CD14-positive monocyte (primary cell): ENCODE measurements at places on chromosomes 5 and 9.

DNA sequence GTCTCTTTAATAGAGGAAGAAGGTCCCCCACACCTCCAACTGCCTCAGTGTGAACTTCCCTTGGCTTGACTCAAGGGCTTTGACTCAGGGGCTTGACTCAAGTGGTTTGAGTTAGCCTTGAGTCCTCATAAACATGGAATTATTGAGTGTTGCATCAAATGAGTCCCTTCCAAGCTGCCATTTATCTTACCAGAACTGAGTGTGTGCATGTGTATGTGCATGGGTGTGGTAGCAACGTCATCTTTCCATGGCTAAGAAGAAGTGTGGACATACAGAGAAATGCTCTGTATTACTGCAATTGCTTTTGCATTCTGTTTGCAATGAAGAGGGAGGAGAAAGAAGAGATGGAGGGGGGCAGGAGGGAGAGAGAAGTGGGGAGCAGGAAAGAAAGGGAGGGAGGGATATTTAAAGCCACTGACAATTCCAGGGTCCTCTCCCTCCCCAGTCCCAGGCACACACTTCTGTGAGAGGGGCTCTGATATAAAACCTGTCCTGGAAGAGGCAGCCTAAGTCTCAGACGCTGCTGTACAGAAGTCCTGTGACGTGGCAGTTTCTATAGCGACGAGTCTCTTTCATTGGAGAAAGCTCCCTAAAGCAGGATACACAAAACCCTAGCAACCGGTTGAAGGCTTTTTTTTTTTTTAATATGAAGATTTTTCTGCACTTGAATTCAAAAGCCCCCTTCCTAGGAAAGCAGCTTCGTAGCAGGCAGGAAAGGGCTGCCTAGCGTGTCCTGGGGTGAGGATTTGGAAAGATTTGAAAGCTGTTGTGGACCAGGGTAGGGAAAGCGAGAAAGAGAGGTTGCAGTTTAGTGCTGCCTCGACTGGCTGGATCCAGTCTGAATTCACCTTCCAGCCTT is 93.3 kb upstream of the MAP1B start:
- no peak overlapping the region for H3K4me3 ChIP-seq
- H3K27me3 ChIP-seq: no peaks in the 10 kb centered on the region
- DNase-seq: no peak

DNA sequence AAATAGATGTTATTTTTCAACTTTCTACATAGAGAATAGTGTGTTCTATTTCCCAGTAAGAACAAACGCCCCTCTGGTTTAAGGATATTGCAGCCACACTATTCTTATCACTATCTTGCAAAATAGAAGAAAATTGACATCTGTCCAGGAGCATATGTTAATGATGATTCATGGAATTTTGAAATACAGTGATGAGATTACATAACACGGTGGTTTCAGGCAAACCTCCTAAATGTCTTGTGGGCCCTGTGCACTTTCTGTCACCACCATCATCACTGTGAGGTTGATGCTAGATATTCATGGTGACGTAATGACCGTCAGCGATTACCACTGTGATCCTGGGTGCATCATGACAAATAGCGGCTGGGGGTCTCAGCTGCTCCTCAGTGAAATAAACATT is 48.1 kb downstream of the CFAP90 start:
- peaks cover 20% of the 10 kb centered on the region for H3K4me1 ChIP-seq
- no peaks in the 10 kb centered on the region for H3K36me3 ChIP-seq
- H3K27ac ChIP-seq: peak overlapping the region; percentile 0
- no peaks in the 10 kb centered on the region for H3K27me3 ChIP-seq
- no peak overlapping the region for H3K4me3 ChIP-seq
- DNase-seq: peak; percentile 86

DNA sequence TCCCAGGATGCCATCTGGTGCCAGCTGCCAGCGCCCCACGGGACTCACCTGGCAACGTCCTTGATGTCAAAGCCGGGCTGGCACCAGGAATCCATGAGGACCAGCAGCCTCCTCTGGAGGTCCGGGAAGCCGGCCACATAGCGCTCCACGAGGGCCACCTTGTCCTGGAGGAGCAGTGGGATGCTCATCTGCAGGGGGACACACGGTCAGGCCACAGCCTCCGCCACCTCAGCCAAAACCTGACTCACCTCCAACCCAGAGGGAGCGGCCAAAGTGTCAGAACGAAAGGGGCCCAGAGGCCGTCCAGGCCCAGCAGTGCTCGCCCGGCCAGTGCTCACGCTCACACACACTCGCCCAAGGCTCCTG is 56.5 kb downstream of the EXD3 start:
- no peak overlapping the region for H3K4me3 ChIP-seq
- H3K36me3 ChIP-seq: no peaks in the 10 kb centered on the region
- no peak for DNase-seq
- H3K27me3 ChIP-seq: no peaks in the 10 kb centered on the region
- no peaks in the 10 kb centered on the region for H3K4me1 ChIP-seq

DNA sequence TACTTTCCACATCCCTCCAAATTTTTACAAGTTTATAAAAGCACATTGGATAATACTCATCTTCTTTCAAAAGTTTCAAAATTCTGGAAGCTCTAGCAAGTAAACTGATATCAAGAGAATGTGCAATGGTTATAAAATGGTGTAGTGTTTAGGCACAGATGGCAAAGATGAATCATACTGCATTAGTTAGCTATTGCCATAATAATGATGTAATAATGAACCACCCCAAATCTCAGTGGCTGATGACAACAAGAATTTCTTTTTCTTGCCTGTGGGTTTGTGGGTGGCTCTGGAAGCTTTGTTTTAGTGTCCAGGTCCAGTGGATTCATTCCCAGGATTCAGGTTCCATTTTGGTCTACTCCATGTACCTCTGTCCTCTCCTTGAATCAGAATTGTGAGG is 319.0 kb downstream of the BRINP1 start:
- DNase-seq: no peak
- no peaks in the 10 kb centered on the region for H3K4me1 ChIP-seq
- no peak overlapping the region for H3K27ac ChIP-seq
